Hair follicular keratinocyte (primary cell): ENCODE measurements at places on chromosomes 5 and 9. TPM values are rescaled to one million over a fixed set of nuclear protein-coding genes. Genes with fewer than 3 reads are reported as not detected.

Gene GPR150
- 0.47 TPM in 1 of 2 replicates, not detected in the other for total RNA-seq

Gene PCDHA1
- total RNA-seq = not detected in 2 replicates

Gene C5orf58
- not detected in 2 replicates for total RNA-seq

Gene MOB3B
- total RNA-seq = 12.5 and 14.0 TPM in 2 replicates

Gene OR1B1
- not detected in 2 replicates for total RNA-seq

Gene MZB1
- total RNA-seq = 0.16 TPM in 1 of 2 replicates, not detected in the other

Gene MLANA
- not detected in 2 replicates for total RNA-seq

Gene TAF11L10
- total RNA-seq = not detected in 2 replicates

Gene ENTPD2
- 0.11 and 0.39 TPM in 2 replicates for total RNA-seq

Gene DIRAS2
- not detected in 2 replicates for total RNA-seq

Gene SLC6A19
- total RNA-seq = not detected in 2 replicates

Gene ZCCHC7
- 14.1 and 15.1 TPM in 2 replicates for total RNA-seq

Gene ZFP2
- total RNA-seq = 0.23 TPM in 1 of 2 replicates, not detected in the other

Gene PDE8B
- total RNA-seq = not detected in 2 replicates

Gene GPR21
- total RNA-seq = 0.08 and 0.47 TPM in 2 replicates

Gene S1PR3
- total RNA-seq = 3.0 and 5.7 TPM in 2 replicates

Gene ALDH1B1
- total RNA-seq = 21.1 and 33.5 TPM in 2 replicates

Gene GPRIN1
- 8.7 and 11.0 TPM in 2 replicates for total RNA-seq

Gene SHC3
- 0.04 and 0.94 TPM in 2 replicates for total RNA-seq

Gene PTGDS
- not detected in 2 replicates for total RNA-seq

Gene PGGT1B
- 6.8 and 7.6 TPM in 2 replicates for total RNA-seq

Gene PCDHB7
- total RNA-seq = not detected in 2 replicates
